ENCODE measurements at places on chromosomes 6 and 20. TPM values are rescaled to one million over a fixed set of nuclear protein-coding genes. Genes with fewer than 3 reads are reported as not detected.

GRCh38 chr6:122798099-122798641 lies 9.1 kb downstream of the SMPDL3A start:
- DNase-seq = peak; percentile 31

GRCh38 chr20:34875642-34876405 lies 588 bp upstream of the ACSS2 start:
- DNase-seq = no peak

Gene SLC22A3
- not detected for total RNA-seq

- no peak for DNase-seq
These were observed 14.9 kb downstream of the PLCG1 start for GRCh38 chr20:41152108-41152757.

Gene PLA2G7
- not detected for total RNA-seq
